ENCODE measurements at places on chromosomes 5 and 9.

- DNase-seq = peak; percentile 16
Observed at GRCh38 chr9:135370411-135371375, 108.9 kb upstream of the PPP1R26 start.

- no peak for DNase-seq
Observed at GRCh38 chr9:105376893-105377292, 70.9 kb upstream of the FSD1L start.

GRCh38 chr5:10595293-10595671 lies 31.4 kb downstream of the ANKRD33B start:
- peak; percentile 48 for DNase-seq

GRCh38 chr9:131419716-131420115 lies 25.8 kb downstream of the PRRC2B start:
- DNase-seq = no peak

DNA sequence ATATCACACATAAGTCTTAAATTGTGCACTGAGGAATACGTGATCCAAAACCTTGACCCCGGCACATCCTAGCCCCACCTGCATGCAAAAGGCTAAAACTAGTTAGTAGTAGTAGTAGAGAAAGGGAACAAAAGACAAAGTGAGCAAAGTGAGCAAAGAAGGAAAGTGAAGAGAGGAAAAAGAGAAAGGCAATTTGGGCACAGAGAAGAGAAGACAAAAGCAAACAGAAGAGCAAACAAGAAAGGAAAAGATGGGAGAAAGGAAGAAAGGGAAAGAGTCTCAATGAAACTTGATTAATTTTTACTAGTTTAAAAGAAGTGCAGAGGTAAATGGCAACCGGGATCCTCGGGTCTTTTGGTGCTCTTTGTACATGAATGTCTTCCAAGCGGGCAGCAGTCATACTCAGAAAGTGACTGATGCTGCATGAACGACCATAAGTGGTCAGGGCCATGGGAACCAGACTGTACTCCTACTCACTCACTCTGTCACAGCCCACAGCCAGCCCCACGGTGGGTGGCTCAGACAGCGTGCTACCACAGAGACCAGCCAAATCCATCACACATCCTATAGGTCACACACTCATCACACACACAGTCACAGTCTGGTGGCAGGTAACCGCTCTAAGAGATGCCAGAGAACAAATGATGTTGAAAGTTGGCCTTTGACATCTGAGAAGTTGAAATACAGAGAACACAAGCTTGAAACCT lies 203.9 kb downstream of the FBN2 start:
- DNase-seq = no peak

DNA sequence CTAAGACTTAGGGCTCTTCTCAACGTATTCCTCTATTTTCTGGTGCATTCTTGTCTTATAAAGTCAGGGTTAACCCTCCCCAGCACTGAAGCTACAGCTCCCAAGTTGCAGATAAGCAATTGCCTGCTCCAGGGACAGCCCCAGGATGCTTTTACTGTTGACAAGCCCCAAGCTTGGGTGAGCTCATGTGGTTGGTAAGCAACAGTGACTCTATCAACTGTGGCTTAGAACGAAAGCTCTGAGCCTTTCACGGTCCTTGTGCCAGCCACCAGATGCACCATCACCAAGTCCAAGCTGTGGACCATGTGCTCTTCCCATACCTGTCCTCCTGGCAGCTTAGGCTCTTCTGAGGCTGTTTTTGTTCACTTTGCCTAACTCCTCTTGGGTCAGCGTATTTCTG lies 13.5 kb downstream of the ADRB2 start:
- DNase-seq = no peak

Data from urothelium cell line (cell line).